Cardiac septum (tissue), 1 donor: ENCODE measurements at places on chromosomes 11 and 22.

GRCh38 chr11:45796461-45796861, 8.5 kb upstream of the SLC35C1 start:
- DNase-seq, result no peak

DNA sequence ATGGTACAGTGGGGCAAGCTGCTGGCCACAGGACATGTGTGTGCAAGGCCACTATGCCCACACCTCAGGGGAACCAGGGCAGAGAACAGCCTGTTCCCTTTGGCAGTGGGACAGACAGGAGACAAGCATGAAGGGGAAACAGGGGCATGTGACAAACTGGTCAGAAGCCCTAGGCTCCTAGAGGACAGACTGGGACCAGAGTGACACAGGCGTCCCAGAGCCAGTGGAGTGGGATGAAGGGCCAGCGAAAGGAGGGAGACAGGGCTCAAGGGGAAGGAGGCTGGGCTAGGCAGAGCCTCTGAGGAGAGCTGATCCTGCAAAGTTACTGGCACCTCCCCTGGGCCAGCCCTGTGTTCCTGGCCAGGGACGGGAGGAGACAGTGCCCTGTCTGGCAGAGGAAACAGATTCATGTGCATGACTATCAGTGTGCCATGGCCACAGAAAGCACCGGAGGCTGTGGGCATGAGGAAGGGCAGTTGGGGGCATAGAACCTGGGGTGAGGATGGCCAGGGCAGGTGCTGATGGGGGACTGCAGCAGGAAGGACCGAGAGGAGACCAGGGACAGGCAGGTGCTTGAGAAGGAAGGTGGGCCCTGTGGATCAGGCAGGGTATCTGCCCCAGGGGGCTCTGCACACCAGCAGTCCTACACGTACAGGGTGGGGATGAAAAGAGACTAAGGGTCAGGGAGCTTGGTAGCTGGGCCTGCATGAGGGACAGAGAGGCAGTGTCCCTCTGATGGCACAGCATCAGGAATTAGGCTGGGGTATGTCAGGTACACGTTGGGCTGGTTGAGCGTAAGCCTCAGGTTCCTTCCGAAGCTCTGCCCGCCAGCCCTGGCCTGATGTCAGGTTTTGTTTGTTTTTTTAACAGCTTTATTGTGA, 9.8 kb downstream of the DERL3 start:
- no peak for DNase-seq

DNA sequence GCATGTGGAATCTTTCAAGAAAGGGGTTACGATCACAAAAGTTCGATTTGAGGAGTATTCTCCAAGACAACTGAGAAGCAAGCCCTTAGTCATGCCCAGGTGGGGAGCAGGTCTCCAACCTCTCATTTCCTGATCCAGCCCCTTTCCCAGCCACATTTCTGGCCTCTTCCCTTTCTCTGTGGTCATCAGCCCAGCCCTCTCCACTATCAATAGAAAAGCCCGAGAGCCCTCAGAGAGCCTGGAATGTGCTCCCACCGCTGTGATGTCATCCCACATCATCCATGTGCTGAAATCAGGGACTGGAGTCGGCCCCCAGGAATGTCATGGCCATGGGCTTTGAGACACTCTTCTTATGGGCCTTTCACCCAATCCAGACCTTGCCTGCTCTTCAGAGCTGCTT, 62.6 kb downstream of the KCNJ1 start:
- no peak for DNase-seq

GRCh38 chr11:122721201-122721963, 65.9 kb downstream of the UBASH3B start:
- no peak for DNase-seq

DNA sequence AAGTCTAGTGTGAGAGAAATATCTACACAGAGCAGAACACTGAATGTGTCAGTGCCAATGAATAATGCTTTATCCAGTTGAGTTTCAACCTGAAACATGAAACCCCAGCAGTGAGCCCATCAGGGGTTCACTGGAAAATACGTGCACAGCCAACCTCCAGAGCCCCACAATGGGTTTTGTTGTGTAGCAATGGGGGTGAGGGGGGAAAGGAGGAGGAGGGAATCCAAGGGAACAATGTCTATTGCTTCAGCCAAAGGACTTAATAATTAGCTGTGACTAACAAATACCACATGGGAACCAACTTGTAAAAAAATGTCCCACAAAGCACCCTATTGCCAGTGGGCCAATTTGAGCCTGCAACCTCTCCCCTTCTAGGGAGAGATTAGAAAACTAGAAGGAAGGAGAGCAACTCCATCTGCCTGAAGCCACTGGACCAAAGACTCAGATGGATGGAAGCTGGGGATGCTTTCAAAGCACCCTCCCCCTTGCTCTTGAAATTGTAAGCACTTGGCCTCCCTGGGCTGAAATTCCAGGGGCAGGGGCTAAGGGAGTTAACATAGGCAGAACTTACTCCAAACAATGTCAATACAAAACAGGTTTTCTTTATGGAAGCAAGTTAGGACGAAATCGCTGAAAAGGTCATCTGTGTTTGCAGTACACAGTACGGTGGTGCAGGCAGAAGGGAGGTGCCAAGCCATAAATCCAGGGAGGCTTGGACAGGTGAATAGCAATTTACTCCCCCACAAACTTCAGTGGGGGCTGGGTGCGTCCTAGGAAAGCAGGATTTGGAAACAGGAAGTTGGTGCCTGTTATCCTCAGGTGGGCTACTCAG, 99.8 kb downstream of the ARL14EP start:
- DNase-seq, result no peak

DNA sequence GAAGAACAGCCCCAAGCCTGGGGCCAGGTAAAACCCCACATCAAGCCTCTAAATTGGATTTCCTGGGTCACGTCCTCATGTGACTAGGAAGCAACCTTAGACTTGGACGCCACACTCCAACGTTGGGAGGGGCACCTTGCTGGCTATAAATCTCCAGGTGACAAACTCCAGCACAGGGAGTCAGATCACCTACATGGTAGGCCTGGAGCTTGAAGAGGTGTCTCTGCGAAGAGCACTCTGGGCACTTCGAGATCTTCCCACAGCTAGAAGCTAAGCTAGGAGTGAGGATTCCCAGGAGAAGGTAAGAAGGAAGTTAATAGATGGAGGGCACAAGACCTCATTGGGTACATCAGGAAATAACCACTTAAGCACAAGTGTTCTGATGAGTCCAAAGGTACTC, 77.1 kb upstream of the GNAZ start:
- DNase-seq, result no peak

- no peak for DNase-seq
Observed at GRCh38 chr22:33180356-33180755, 122.2 kb upstream of the SYN3 start.
